ENCODE measurements at places on chromosomes 7 and 10.

DNA sequence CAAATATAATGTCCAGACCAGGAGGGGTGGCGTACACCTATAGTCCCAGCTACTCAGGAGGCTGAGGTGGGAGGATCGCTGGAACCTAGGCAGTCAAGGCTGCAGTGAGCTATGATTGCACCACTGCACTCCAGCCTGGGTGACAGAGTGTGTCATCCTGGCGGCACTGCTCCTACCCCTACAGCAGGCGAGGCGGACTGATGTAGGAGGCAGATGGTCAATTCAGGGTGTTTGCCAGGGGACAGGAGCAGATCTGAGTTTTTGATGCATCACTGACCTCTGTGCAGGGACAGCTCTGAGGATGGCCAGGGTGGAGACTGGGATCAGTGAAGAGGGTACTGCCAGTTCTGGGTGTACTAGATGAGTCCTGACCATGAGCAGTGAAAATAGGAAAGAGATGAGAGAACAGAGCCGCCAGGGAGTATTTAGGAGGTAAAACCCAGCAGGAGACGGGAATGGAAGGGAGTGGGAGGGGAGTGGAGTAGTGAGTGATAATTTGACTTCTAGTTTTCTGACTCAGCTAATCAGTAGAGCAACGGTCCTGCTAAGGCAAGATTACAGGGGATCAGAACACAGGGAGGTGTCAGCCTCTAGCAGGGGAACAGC is 75.3 kb downstream of the HIP1 start:
- no peak for DNase-seq

DNA sequence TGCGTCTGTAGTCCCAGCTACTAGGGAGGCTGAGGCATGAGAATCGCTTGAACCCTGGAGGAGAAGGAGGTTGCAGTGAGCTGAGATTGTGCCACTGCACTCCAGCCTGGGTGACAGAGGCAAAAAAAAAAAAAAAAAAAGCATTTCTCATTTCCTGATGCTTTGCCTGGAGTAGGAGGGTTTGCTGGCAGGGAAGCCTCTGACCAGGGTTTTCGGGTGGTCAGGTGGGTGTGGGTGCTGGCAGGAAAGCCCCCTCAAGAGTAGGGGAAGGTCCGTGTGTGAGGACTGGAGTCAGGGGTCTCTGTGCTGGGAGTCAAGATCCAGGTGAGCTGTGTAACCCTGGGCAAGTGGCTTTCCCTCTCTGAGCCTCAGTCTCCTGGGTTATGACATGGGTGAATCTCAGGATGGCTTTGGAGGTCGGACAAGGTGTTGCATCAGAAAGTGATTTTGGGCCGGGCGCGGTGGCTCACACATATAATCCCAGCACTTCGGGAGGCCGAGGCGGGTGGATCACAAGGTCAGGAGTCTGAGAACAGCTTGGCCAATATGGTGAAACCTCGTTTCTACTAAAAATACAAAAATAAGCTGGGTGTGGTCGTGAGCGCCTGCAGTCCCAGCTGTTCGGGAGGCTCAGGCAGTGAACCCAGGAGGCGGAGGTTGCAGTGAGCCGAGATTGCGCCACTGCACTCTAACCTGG is 3.2 kb downstream of the AMZ1 start:
- DNase-seq: no peak

DNA sequence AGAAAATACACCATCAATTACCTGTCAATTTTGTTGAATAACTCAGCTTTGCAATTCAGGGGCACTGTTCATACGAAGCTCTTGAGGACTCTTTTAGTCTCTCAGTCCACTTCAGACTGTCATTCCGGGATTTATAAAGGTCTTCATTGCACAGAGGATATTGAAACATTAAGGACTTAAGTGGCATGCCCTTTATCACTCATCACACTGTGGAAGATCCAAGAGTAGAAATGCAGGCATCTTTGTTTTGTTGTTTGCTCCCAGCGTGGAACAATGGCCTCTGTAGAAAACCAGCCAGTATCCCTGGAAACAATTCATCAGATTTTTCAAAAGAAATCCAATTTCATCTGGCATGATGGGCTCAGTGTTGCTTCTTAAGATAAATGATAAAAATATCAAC is 66.3 kb upstream of the LRGUK start:
- DNase-seq: no peak

DNA sequence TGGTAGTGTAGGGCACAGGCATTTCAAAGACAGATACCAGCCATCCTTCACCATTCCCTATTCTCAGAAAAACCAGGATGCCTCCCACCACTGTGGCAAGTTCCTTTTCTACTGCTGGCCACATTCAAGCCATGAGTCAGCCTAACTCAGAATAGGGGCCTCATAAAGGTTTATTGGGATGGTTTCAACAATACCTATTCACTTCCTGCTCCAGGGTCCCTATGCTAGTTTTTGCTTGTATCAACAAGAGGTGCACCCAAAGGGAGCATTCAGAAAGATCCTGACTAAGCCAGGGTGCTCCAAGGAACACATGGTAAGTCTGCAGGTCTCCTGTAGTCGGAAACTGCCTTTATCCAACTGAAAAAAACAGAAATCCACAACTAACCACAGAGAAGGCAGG is 76.9 kb upstream of the EGR2 start:
- DNase-seq: no peak

DNA sequence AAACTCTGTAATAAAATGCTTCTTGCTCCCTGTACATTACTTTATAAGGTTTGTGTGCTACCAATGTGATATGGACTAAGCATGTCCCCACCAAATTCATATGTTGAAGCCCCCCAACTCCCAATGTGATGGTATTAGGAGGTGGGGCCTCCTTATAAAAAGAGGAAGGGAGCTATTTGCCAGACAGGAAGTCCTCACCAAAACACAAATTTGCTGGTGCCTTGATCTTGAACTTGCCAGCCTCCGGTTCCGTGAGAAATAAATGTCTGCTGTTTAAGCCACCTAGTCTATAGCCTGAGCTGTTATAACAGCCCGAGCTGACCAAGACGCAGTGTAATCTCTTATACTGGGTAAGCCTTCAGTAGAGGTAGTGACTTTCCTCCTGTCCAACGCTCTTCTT is 114.5 kb downstream of the INHBA start:
- DNase-seq: no peak

Data from stimulated activated CD8-positive, alpha-beta memory T cell treated with anti-CD3 and anti-CD28 coated beads, Interleukin-15, amount 100 ng/mL, for 1 hour (primary cell).